ENCODE measurements at places on chromosomes 16 and 17. TPM values are rescaled to one million over a fixed set of nuclear protein-coding genes. Genes with fewer than 3 reads are reported as not detected.

The SOX8 gene
- 0.10 TPM for total RNA-seq

The PDIA2 gene
- not detected for total RNA-seq

The KRTAP16-1 gene
- not detected for total RNA-seq

The ASIC2 gene
- not detected for total RNA-seq

The NDE1 gene
- 6.2 TPM for total RNA-seq

DNA sequence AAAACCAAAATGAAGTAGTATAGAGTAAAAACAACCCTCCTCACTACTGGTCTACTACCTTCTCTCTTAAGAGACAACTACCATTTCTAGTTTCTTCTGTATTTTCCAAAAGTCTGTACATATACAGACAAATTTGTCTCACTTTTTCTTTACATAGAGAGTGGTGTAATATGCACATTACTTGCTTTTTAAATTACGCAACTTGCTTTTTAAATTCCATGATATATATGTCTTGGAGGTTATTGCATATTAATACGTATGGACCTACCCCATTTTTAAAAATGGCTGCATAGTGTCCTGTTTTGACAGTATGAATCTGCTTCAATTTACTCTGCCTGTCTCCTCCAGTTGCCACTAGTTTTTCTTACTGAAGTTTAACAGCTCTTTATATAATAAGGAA is 42.5 kb upstream of the AQP8 start:
- no peak for DNase-seq

GRCh38 chr17:40986920-40987319 is 2.8 kb upstream of the KRT40 start:
- DNase-seq, result no peak

DNA sequence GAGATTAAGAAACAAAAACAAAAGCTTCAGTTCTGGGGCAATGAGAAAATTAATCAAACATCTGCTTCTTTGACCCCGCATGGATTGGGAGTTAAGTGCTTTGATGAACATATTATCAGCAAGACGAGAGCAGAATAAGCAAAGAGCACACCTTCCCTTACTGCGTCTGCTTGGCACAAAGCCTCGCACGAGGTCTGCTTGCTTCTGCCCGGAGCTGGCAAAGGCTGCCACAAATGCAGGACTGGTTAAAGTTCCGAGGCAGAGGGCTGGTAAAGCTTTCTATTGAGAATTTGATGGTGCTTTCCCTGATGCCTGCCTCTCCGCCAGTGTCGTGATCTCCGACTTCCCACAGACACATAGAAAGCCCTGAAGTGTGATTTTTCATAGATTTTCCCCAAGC is 17.0 kb downstream of the VAT1L start:
- no peak for DNase-seq

DNA sequence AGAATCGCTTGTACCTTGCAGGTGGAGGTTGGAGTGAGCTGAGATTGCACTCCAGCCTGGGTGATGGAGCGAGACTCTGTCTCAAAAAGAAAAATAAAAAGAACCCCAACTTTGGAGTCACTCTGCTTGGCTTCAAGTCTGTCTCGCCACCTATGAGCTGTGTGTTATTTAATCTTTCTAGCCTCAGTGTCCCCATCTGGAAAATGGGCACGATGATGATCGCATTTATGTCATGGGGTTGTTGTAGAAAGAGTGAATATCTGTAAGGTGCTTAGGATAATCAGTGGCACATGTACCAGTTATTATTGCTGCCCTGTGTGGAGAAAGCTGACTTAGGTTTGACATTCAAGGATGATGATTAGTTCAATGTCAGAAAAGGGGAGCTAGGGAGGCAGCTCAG is 319.4 kb downstream of the XYLT1 start:
- no peak for DNase-seq

DNA sequence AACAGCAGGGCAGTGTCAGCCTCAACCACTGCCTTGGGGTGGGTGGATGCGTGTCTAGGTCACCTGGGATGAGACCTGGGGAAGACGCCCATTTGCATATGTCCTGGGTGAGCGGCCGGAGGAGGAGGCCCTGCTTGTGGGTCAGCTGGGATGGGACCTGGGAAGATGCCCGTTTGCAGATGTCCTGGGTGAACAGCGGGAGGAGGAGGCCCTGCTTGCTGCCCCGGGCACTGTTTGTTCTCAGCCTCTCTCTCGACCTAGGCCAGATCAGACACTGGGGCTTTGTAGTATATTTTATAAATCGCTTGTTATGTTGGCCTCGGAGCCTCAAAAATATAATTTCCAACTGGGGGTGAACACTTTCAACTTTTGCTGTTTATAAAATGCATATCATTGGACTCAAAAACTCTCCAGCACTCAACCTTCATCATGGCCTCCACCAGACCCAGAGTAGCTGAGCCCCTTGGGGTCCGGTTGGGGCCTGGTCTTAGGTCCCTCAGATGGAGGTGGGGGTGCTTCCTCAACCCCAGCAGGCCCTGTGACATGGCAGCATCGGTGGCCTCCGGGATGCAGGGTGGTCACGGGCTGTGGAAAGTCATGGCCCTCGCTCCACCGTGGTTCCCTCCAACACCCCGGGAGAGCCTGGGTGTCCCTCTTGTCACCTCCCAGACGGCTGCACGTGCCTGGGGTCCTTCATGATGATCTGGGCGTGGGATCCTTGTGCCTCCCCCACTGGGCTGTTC is 17.3 kb downstream of the DBNDD1 start:
- DNase-seq, result no peak

DNA sequence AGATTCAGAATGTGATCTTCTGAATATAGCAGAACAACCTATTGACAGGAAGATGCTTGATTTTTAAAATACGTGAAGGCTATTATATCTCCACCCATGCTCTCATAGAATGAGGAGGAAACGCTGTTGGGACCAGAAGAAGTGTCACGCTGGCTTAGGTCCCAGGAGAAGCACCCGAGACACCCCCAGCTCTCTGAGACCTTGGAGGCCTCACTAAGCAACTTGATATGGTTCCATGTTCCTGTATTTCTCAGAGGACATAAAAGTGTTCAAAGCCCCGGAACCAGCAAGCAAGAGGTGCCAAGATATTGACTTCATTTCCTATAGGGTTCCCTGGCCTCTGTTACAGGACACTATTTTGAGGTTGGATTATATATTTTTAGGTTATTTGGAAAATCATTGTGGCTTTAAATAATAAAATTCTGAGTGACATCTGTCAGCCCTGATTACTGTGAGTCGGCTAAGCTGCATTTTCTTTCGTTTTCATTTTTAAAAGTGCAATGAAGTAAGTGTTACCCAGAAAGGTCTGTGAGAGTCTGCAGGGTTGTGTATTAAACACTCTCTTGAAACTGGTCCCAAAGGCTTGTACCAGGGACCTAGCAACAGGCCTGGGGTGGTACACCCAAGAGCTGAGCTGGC is 400.0 kb downstream of the SOX9 start:
- no peak for DNase-seq

DNA sequence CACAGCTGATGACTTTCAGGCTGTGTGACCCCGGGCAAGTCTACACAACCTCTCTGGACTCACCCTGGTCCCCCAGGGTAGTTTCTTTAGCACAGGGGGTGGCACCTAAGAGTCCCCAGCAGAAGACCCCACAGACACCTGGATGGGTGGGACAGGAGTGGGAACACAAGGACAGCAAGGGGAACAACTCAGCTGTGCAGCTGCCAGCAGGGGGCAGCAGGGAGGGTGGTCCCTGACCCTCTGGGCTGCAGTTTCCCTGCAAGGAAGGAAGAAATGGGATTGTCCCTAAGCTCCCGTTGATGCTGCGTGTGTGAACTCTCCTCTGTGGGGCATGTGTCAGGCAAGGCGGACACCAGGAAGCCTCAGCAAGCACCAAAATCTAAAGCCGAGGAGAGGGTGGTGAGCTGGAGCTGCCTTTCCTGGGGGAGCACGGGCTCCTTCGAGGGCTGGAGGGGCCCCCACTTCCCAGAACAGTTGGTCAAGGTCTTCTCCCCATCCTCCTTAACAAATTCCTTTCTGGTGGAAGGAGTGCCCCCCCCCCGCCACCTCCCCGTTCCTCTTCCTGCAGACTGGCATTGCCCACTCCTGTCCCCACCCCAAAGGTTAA is 24.1 kb upstream of the CDH5 start:
- DNase-seq, result no peak

DNA sequence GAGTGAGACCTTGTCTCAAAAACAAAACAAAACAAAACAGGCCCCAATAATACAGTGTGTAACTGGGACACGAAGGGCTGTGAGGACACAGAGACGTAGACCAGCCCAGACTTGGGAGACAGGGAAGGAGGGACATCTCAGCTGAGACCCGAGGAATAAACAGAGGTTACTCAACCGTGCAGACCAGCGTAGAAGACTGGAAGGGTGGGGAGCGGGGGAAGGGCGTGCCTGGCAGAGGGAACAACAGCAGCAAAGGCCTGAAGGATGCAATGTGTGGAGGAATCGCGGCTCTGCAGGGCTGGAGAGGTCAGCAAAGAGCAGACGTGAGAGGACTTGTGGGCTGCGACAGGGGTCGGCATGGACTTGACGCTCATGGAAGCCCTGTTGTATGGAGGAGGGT is 11.6 kb upstream of the CES4A start:
- no peak for DNase-seq

DNA sequence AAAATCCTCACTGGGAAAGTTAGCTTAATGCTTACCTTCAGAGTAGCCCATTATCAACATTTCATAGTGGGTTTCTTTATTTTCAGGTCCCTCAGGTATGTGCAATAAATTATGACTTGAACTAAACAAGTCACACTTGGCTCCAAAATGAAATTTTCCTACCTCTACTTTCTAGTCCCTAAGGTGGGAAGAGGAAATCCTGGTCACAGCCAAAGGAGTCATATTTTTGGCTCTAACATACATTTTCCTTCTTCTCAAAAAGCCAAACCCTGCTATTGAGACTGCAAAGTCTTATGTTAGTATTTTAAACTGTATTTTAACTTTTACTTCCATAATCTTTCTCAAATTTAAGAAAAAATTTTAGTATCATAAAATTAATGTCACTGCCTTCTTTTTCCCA is 128.9 kb downstream of the BRIP1 start:
- DNase-seq, result no peak

GRCh38 chr17:21293831-21294210 is 9.3 kb downstream of the MAP2K3 start:
- DNase-seq, result no peak

- DNase-seq, result no peak
Observed at GRCh38 chr16:24102209-24102660, 153.9 kb upstream of the CACNG3 start.

DNA sequence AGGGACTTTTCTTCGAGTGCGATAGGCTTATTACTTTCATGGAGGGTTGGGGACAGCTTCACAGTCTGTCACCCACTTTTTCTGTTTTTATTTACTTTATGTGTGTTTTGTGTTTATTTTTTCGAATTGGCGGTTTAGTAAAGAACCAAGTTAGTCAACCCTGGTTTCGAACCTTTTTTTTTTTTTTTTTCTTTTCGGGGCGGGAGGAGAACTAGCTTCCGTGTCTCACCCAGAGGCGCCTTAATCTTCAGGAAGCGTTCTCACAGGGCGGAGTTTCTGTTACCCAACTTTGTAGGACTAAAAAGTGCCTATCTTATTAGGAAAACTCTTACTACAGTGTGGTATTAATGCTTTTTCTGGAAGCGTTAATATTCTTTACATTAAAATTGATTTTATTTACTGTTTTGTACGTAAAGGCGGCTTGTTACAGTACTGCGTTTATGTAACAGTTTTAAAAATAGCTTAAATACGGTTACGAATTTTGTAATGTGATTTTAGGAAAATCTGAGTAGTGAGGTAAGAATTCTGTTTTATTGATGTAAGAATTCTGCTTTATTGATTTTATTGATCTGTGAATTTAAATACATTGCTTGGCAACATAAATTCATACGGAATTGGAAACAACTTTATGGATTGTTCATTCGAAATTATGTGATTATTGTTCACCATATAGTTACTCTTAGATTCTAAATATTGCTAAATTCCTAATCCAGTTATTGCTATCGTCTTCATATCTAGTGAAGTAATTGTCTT is 885 bp downstream of the ZNF207 start:
- DNase-seq, result peak; percentile 45

DNA sequence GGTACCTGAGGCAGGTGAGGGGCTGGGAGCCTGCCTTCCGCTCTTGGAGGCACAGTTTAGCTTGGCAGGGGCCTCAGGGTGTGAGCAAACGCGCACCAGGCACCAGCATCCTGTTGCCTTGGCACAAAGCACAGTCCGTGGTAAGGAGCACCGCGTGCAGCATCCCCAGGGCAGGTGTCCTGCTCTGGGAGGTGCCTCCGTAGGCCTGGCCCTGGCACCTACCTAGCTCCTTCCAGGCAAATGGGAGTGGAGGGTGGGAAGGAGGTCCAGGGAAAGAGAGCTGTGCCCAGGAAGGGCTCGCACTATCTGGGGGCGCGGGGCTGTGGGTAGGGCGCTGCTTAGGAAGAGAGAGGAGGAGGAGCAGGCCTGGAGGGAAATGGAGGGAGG is 3.1 kb upstream of the GSE1 start:
- DNase-seq, result peak; percentile 35

DNA sequence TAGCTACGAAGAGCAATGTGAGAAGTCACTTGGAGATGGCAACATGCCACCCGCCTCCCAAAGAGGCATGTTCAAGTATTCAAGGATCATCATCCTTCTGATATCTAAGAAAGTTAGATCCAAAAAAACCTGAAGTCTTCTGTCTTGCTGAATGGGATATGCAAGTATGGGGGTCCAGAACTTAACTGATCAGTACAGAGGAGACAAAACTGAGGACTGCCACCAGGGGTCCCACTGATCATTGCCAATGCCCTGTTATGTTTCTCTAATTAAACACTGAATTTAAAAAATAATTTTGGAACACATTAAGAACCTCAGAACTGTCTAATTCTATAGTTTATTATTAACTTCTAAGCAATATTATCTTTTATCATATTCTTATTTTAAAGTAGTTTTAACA is 99.7 kb downstream of the CDH8 start:
- DNase-seq, result no peak

- DNase-seq, result peak; percentile 1
Observed at GRCh38 chr16:70663524-70664324, 17.4 kb downstream of the IL34 start.

DNA sequence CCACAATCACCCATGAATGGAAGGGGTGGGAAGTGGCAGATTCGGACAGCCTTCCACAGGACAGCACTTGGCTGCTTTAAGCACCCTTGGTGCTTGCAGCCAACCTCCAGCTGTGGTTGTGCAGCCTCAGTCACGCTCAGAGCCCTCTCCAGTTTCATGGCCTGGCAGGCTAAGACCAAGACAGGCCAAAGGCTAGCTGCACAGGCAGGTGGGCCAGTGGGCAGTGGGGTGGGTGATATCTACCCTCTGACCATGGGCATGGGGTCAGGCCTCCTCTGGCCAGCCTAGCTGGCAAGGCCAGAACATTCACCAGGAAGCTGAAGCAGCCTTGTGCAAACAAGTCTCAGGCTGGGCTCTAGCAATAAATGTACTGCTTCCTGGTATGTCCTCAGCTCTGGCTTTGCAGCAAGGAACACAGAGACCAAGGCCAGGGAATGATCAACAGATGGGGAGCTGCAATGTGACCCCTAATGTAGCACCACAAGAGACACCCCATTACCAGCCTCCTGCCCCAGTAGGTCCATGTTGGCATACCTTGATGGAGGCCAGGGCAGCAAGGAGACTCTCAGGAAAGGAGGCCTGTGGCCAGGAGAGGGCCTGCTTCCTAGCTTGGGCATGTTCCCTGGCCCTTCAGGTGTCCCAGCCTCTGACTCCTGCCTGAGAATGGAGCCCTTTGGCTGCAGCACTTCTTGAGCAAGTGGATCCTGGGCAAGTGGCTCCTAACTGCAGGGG is 20.9 kb downstream of the HSD11B2 start:
- DNase-seq, result peak; percentile 55

- no peak for DNase-seq
Observed at GRCh38 chr17:67639555-67639954, 78.2 kb upstream of the NOL11 start.

All from gastrocnemius medialis (tissue), 4 donors.